ENCODE measurements at places on chromosomes 13 and 19.

DNA sequence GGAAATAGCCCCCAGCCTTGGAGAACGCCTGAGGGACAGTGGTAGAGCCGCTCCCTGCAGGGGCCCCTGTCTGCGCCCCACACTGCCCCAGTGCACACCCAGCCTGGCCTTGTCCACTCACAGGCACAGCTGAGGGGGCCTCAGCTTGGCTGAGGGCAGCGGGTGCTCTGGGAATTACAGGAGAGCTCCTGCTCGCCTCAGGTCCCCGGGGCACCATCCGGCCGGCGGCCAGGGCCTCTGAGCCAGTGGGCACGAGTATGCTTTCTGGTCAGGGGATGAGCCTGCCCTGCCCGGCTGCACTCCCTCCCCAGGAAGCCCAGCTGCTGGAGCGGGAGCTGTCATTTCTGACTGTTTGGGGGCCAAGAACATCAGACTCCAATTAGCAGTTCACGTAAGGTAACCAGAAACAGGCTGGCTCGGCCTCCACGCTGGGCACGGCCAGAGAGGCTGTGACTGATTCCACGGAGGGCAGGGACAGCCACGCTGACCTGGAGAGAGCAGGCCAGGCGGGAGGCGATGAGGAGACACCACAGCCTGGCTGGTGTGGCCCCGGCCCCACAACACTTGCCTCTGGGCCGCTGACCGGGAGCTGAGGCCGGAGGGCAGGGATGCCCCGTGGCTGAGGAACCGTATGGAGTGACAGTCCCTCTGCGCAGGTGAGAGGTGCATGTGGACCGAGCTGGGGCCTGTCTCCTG lies 15.4 kb downstream of the CEBPG start:
- DNase-seq: no peak

- DNase-seq: no peak
Observed at GRCh38 chr19:35265900-35266519, 2.8 kb upstream of the USF2 start.

GRCh38 chr13:48818495-48819356 lies 157.0 kb upstream of the FNDC3A start:
- peak; percentile 18 for DNase-seq

DNA sequence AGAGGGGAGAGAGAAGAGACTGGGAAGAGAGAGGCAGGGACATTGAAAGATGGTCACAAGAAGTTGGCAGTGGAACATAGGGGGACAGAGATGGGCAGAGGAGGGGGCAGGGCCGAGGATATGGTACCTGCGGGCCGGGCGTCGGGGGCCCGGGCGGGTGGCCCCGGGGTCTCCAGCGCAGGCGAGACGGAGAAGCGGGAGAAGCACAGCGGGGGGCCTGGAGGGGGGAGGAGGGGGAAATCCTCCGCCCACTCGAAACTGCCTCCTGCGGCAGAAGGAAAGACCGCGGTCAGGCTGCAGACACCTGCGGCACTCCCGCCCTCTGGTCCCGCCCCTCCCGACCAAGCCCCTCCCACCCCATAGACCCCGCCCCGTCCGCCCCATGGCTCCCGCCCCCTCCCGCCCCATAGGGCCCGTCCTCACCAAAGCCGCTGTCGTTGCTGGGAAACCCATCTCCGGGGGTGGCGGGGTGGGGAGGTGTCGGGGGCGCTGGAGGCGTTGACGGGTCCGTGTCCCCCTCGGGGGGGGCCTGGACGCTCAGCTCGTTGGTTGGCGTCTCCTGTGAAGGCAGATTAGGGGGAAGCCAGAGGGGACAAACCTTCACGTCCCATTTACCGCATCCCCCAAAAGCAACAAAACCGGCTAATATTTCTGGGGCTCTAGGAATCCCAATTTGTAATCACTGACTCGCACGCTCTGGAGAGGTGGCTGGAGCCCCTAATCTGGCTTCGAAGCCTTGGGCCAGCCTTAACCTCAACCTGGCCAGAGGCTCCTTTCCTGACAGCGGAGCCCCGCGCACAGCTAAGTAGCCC lies 20.4 kb downstream of the LMTK3 start:
- DNase-seq: no peak

DNA sequence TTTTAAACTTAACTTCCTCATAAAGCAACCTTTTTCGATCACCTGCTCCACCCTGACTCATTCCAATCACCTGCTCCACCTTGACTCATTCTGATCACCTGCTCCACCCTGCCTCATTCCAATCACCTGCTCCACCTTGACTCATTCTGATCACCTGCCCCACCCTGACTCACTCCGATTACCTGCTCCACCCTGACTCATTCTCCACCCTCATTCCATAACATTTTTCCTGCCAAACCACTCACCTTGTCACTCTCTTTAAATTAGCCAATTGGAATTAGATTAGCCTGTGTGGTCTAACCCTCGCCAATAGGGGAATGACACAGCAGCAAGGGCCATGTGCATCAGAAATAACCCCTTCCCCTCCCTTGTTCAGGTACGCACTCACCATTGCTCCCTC lies 31.9 kb upstream of the ZNF83 start:
- no peak for DNase-seq

- no peak for DNase-seq
Observed at GRCh38 chr19:13314761-13315160, 164.6 kb downstream of the IER2 start.

DNA sequence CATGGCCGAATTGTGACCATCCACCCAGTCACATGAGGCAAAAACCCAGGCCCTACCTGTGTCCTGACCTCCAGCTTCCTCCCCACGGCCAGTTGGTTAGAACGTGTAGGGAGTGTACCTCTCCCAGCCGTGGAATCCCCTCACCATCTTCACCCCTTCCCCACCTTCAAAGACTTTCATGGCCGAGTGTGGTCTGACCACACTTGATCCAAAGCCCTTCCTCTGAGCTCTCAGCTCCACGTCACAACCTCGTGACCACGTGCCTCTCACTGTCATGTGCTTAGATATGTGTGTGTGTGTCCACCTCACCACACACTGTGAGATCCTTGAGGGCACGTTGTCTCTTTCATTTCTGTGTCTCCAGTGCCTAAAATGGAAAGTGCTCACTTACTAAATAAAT lies 48.6 kb upstream of the UBE2L5 start:
- no peak for DNase-seq

- no peak for DNase-seq
Observed at GRCh38 chr19:3080286-3080685, 13.9 kb upstream of the GNA11 start.

- no peak for DNase-seq
Observed at GRCh38 chr19:30692181-30692811, 320.1 kb downstream of the ZNF536 start.

GRCh38 chr13:98992355-98992754 lies 14.5 kb upstream of the DOCK9 start:
- DNase-seq: no peak

DNA sequence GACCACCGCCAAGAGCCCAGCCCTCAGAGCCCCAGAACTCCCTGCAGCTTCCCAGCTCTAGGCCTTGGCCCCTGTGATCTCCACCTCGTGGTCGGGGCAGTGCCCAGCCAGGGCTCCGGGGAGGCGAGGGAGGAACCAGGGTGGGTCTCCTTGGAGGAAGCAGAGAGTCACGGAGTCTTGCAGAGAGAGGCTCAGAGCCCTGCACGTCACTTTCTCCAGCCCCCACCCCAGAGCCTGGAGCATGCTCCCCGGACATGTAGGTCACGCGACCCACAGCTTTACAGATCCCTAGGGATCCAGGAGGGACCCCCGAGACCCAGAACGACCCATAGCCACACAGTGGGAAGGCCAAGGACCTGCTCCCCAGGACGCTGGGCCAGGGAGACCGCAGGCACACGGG lies 11.9 kb downstream of the GADD45B start:
- no peak for DNase-seq

DNA sequence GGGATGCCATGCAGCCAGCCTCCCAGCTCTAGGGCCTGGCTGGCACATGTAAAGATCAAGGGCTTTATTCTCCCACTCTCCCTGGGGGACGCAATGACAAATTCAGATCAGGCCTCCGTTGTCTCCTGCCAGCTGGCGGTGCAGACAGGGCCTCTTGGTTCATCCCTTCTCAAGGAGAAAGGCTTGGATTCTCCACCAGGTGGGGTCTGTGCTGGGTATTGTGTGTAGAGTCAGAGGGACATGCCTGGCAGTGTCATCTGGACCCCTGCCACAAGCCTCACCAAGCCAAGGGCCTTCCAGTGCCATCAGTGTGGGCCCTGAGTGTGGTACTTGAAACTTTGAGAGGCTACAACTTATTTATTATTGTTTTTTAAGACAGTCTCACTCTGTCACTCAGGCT lies 8.4 kb upstream of the PTPRS start:
- peak; percentile 46 for DNase-seq

DNA sequence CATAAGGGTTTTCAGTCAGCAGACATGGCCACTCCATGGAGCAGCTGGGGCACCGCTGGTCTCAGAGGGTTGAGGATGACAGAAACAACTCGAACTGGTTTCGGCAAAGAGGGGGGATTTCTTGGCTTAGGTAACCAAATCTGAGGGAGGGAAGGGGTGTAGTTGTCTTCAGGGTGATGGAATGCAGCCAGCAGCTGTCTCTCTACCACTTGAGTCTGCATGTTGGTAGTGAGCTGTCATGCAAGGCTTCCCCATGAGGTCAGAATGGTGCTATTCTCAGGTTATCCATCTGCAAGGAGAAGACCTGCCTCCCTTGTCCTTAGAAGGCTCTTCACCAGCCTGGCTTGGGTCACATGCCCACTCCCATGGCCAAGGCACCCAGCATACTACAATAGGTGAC lies 55.6 kb upstream of the PEG3 start:
- no peak for DNase-seq

DNA sequence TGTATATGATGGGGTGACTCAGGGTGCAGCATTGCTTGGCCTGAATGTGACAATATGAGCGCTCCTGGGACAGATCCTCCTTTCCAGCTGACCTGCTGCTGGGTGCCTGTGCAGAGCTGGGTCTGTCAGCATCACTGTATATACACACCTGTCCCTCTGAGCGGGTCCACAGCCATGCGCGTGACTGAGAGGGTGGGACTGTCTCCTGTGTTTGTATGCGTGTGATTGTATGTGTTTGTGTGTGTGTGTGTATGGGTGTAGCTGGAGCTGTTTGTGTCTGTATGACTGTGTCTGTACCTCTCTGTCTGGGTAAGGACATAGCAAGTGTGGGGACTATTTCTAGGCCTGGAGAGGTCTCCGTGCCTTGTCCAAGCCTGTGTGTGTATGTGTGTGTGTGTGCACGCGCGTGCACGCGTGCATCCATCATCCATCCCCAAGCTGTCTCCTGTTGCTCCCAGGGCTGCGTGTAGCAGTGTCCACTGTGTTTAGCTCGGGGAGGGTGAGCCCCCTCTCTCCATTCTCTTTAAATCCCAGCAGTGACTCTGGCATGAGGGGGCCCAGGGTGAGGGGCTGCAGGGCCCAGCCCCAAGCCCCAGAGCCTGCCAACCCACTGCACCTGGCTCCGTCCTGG lies 8.3 kb downstream of the IGLON5 start:
- no peak for DNase-seq

DNA sequence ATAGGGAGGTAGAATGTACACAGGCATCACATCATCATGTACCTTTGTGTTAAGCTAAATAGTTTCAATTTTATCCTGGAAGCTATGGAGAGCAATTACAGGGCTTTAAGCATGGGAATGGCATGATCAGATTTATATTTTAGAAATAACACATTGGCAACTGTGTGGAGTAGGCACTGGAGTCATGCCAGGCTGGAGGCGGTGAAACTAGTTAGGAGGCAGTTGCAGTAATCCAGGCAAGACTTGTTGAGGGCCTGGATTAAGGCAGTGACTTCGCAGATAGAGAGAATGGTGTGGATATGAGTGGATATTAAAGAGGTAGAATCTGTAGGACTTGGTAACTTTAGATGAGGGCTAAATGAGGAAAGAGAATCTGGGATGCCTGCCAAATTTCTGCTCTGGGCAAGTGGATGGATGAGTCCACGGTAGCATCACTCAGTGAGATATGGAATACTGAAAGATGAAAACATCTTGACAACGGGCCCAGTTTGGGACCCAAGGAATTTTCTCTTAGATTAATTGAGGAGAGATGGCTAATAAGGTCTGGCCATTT lies 506.2 kb downstream of the FGF9 start:
- no peak for DNase-seq

- no peak for DNase-seq
Observed at GRCh38 chr13:79306650-79307049, 99.4 kb downstream of the RBM26 start.

DNA sequence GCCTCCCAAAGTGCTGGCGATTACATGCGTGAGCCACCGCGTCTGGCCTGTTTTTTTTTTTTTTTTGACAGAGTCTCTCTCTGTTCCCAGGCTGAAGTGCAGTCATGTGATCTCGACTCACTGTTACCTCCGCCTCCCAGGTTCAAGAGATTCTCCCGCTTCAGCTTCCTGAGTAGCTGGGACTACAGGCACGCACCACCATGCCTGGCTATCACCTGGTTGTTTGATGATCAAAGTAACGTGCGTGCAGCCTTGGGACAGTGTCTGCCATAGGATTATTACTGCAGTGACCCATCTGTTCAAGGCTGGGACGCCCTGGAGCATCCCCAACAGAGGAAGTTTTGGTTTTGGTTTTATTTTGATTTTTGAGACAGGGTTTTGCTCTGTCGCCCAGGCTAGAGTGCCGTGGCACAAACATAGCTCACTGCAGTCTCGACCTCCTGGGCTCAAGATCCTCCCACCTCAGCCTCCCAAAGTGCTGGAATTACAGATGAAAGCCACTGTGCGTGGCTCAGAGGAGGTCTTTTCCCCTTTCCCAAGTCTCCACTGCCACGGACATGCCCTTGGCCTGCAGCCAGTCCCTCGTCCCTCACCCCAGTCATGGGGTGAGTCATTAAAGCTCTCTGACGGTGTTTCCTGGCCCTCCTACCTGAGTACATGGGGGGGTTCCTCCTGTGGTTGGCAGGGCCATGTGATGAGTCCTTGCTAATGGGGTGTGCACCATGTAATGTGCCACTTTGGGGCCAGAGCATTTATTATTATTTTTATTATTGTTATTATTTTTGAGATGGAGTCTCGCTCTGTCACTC lies 65.6 kb downstream of the IER2 start:
- DNase-seq: no peak

DNA sequence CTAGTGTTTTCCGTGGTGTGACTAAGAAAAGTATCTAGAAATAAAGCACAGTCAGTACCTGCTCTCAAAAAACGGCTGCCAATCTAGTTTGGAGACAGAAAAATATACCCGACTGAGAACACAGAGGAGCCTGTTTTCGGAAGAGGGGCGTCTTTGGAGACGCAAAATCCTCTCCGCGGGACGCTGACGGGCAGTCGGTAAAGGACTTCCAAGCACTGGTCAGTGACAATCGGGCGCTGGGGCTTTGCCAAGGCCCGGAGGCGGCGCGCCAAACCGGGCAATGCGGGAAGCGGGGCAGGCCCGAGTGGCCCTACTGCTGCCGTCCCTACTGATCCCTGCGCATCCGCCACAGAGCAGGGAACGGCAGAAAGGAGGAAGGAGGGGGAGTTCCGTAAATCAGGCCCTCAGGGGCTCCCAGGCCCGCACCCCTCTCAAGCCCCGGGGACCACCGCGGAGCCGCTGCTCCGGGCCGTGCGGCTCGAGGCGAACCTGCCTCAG lies 588 bp upstream of the DPY19L3 start:
- no peak for DNase-seq

GRCh38 chr13:112859817-112860190 lies 109.2 kb upstream of the MCF2L start:
- DNase-seq: no peak

All from SK-N-DZ (cell line).